ENCODE measurements at places on chromosomes 7 and 10.
A peak's percentile ranks its signal among the peaks of the same experiment; 100 is the strongest.

GRCh38 chr7:167090-167855 lies 25.1 kb upstream of the FAM20C start:
- no peak for DNase-seq

DNA sequence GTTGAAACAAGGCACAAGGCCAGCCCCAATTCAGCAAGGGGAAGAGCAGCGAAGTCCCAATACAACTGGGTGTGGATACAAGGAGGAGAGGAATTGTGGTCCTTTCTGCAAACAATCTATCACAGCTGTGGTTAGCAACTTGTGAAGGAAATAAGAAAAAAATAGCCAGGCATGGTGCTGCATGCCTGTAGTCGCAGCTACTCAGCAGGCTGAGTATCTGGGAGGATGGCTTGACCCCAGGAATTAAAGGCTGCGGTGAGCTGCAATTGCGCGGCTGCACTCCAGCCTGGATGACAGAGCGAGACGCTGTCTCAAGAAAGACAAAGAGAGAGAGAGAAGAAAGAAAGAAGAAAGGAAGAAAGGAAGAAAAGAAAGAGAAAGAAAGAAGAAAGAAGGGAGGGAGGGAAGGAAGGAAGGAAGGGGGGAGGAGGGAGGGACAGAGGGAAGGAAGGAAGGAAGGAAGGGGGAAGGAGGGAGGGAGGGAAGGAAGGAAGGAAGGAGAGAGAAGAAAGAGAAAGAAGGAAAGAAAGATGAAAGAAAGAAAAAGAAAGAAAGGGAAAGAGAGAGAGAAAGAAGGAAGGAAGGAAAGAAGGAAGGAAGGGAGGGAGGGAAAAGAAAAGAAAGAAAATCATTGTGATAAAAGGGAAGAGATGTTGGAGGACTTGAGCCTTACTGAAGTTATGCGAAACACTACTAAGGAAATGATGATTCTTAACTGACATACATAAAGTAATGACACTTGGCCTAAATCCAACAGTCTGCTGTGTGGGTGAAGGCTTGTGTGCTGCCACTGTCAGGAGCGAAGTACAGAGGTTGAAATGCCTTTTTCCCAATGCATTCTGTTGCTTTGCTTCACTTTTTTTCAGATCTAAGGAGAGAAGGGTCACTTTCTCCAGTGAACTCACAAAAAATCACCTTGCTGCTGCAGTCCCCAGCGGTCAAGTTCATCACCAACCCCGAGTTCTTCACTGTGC lies 117.0 kb upstream of the STK17A start:
- DNase-seq = no peak

- no peak for DNase-seq
Observed at GRCh38 chr10:45135443-45136198, 134.9 kb downstream of the ZNF22 start.

DNA sequence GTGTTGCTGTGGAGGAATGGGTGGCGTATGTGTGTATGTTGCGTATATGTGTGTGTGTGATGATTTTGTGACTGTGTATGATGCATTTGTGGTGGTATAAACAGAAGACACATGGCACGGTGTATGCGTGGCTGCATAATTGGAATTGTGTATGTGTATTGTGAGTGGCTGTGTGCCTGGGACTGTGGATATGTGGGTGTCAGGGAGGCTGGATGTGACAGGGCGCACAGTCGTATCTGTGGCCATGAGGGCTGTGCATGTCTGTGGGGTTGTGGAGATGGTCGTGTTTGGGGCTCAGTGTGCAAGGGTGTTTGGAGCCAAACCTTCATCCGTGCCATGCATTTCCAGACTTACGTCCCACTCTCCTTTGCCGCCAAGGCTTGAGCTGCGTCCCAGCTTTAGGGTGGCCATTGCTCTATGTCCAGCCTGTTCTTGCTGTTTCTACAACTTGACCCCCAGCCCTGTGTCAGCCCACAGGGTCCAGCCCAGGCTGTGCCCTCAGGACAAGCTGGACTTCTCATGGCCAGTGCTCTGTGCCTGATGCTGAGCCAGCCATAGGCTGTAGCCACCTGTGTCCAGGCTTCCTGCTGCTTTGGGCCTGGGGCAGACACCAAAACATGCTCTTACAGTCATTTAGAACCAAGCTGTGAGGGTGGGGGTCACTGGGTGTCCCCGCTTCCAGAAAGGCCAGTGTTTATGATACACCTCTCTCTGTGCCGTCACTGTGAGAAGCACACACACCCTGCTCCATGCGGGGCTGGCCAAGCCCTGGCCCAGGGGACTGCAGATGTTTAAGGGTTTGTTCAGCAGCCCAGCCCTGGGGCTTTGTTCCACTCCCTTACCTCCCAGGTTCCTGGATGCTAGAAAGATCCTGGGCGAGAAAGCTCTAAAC lies 127.6 kb downstream of the NEURL1 start:
- DNase-seq = no peak

DNA sequence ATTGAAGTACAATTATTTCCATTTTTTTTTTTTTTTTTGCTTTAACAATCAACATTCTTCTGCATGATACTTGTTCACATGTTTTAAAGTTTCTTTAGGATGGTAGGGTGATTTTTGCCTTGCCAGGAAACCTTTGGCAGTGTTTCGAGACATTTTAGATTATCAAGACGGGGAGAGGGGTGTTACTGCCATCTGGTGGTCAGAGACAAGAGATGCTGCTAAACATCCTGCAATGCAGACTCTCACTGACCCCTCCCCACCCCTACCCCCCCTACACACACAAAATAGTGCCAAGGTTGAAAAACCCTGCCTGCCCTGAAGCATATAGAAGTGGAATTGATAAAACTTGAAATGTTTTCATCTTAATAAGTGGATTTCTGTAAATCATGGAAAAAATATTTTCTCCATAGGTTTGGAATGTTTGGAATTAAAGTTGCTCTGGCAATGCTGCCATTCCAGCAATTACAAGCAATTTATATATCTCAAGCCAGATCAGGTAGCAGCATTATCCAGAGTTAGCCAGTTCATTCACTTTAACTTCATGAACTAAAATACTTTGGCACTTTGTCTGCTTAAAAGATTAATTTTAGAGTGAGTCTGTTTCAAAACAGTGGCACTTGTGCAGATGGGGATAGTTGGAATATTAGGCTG lies 62.1 kb downstream of the SDHAF3 start:
- DNase-seq = peak; percentile 24

DNA sequence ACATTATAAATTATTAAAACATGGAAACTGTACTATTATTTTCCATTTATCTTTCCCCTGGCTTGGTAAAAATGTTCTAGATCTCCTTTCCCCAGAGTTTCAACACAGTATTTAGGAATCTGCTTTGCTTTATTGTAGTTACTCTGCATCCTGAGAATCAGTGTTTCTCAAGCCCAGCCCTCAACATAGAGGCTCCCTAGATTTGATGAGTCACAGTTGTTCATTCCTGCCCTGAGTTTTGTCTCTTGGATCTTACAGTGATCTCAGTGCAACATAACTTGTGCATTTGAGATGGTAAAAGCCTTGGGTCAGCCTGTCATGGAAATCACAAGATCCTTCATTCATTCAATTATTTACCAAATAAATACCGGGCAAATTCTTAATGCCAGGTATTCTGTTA lies 63.0 kb downstream of the VAX1 start:
- no peak for DNase-seq

GRCh38 chr10:27513451-27514191 lies 9.5 kb downstream of the RAB18 start:
- DNase-seq = no peak

- no peak for DNase-seq
Observed at GRCh38 chr10:102341038-102341688, 54.3 kb upstream of the NFKB2 start.

DNA sequence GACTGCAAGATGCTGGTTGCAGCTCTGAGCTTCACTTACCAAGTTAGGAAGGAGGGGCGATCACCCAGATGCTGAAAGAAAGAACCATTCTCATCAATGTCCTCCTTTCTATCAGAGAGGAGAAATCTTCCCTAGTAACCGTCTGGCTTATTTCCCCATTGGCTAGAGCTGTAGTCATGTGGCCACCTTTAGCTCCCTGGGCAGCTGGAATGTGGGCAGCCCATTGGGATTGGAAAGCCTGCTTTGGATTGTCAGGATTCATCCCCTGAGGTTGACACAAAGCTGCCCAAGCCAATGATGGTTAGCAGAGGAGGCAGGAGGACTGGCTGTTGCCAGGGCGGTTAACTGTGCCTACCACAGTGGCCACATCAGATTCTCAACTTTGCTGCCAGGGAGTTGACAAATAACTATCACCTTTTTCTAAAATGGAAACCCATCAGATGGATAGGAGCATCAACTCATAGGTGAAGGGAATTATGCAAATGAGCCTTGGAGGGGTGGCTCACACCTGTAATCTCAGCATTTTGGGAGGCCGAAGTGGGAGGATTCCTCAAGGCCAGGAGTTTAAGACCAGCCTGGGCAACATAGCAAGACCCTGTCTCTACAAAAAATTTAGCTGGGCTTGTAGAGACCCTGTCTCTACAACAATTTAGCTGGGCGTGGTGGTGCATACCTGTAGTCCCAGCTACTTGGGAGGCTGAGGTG lies 206.4 kb upstream of the GALNT17 start:
- DNase-seq = no peak

- no peak for DNase-seq
Observed at GRCh38 chr7:50664461-50664922, 99.3 kb upstream of the DDC start.

- no peak for DNase-seq
Observed at GRCh38 chr7:120833546-120833945, 24.4 kb downstream of the TSPAN12 start.

GRCh38 chr7:139738101-139738489 lies 39.7 kb downstream of the HIPK2 start:
- no peak for DNase-seq
